Glomerular endothelial cell (primary cell): ENCODE measurements at places on chromosomes 1 and 21. TPM values are rescaled to one million over a fixed set of nuclear protein-coding genes. Genes with fewer than 3 reads are reported as not detected.

Gene RPS27
- total RNA-seq, result 1,011 and 1,806 TPM in 2 replicates

Gene PGLYRP3
- not detected in 2 replicates for total RNA-seq

Gene CFAP74
- total RNA-seq, result not detected in 2 replicates

Gene CGN
- 0.12 and 0.58 TPM in 2 replicates for total RNA-seq

Gene HEYL
- 0.44 and 0.82 TPM in 2 replicates for total RNA-seq

Gene GCSAML
- total RNA-seq, result not detected in 2 replicates

Gene PLA2G2C
- total RNA-seq, result not detected in 2 replicates

Gene ANGPTL3
- total RNA-seq, result not detected in 2 replicates
